ENCODE measurements at places on chromosomes 2 and 18.

- DNase-seq = no peak
These were observed 691.1 kb upstream of the DDX18 start for GRCh38 chr2:117123362-117123761.

DNA sequence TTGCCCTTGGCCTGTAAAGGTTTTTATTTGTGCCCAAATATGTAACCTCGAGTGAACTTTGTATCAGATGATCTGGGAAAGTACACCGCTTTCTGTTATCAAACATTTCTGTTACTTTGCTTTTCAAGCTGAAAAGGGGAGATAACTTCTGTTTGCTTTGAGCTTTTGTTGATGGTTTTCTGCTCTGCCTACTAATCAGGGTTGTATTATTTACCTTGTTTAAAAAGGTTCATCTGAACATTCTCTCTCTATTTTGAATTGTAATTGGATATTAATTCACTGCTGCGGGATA lies 79.4 kb downstream of the XRCC5 start:
- DNase-seq = no peak

GRCh38 chr2:149225446-149225845 lies 104.9 kb upstream of the LYPD6 start:
- no peak for DNase-seq

DNA sequence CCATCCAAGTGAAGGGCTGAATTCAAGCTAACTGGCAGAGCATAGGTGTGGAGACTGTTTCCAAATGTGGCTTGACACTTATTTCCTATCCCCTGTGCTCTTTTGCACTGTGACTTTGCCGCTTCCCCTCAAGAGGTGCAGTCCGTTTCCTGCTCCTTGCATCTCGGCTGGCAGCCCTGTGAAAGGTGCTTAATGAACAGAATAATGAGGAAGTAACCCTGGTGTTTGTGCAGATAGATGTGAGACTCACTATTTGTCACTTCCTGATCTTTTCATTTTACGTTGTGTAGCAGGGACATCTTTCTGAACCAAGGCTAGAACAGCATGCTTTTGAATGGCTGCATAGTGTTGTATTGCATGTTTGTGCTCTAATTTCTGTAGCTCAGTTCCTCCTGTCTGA lies 60.8 kb downstream of the CEP192 start:
- no peak for DNase-seq

GRCh38 chr2:133498662-133499585 lies 69.3 kb downstream of the NCKAP5 start:
- no peak for DNase-seq

- DNase-seq = no peak
These were observed 4.0 kb downstream of the DOK1 start for GRCh38 chr2:74558284-74559230.

GRCh38 chr18:47334966-47335365 lies 83.5 kb upstream of the SKOR2 start:
- no peak for DNase-seq

GRCh38 chr2:61220768-61221167 lies 58.8 kb downstream of the C2orf74 start:
- peak; percentile 50 for DNase-seq

DNA sequence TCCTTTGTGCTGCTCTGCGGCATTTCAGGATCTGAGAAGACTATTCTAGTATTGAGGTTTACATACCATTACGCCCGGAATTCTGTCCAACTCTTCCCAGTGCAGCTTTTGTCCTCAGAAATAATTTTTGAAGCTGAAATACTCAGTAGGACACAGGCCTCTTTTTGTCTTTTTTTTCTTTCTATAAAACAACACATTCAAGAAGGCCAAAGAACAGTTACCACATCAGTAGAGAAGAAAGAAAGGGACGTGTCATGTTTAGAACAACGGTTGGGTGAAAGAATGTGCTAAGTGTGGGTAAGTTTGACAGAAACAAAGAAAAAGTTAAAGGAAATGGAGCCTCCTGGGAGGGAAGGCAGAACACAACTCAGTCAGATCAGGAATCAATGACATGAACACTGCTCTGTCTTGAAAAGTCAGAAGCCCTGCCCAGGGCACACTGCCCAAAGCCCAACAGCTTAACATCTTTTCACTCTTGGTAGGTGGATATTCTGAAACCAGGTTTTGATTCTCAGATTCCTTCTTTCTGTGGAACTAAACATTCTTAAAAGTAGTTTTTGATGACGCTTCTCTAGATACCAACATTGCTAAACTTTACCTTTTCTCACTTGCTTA lies 198.6 kb upstream of the CWC22 start:
- DNase-seq = no peak

- no peak for DNase-seq
These were observed 126.0 kb downstream of the MC4R start for GRCh38 chr18:60246606-60247005.

GRCh38 chr2:235607546-235608199 lies 113.8 kb downstream of the AGAP1 start:
- DNase-seq = no peak

- no peak for DNase-seq
These were observed 7.9 kb downstream of the SSB start for GRCh38 chr2:169806586-169806985.

DNA sequence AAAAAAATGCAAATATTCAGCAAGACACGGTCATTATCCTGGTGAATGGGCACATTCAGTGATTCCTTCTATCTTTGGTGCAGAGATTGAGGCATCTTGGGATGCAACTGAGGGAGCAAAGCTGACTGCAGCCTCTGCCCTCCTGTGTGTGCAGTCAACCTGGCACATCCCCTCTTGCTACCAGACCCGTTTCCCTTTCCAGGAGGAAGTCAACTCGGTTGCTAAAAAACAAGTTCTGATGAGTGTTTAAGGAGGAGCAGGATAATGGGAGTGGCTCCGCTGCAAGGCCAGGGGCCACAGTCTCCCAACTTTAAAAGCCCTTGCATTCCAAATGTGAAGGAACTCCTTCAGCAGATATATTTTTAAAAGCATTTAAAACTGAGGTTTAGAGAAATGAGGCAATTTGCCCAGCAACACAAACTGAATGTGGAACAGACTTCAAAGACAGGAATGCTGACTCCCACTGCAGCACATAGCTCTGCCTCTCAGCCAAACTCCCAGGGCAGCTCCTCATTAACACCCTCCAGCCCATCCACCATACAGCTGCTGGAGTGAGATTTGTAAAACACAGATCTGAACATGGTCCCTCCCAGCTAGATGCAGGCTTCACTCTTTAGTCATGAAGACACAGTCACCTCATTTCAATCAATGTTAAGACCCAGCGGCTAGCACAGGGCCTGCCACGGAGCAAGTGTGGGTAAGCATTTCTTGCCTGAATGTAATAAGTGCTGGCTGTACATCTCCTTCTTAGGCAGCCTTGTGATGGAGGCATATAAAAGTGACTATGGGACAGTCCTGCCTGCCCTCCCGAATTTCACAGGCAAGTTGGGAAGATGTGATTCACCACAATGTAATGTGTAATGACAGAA lies 54.3 kb downstream of the VSNL1 start:
- no peak for DNase-seq

GRCh38 chr2:15436195-15436594 lies 124.9 kb downstream of the NBAS start:
- DNase-seq = no peak

GRCh38 chr2:159695795-159696448 lies 16.4 kb upstream of the MARCHF7 start:
- no peak for DNase-seq

DNA sequence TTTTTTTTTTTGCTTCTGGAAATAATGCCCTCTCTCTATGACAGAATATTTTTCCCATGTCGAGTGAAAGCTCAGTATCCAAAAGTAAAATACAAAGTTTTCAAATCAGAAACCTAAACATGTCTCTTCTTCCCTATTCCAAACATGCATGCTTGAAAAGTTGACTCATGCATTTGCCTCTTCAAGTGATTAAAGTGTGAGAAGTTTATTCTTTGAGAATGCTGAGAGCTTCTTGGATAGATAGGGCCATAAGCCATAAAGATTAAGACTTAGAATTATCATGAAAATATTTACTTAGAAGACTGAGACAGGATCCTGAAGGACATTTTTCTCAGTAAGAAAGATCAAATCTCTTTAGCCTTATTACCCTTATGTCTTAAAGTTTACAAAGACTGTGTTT lies 98.6 kb upstream of the EPB41L5 start:
- no peak for DNase-seq

- no peak for DNase-seq
These were observed 226.4 kb upstream of the ID2 start for GRCh38 chr2:8455236-8456150.

- DNase-seq = no peak
These were observed 16.0 kb upstream of the IGFBP5 start for GRCh38 chr2:216711348-216711747.

GRCh38 chr2:8877894-8878293 lies 40.5 kb upstream of the KIDINS220 start:
- DNase-seq = no peak

- no peak for DNase-seq
These were observed 31.9 kb downstream of the SMAD7 start for GRCh38 chr18:48918660-48919456.

DNA sequence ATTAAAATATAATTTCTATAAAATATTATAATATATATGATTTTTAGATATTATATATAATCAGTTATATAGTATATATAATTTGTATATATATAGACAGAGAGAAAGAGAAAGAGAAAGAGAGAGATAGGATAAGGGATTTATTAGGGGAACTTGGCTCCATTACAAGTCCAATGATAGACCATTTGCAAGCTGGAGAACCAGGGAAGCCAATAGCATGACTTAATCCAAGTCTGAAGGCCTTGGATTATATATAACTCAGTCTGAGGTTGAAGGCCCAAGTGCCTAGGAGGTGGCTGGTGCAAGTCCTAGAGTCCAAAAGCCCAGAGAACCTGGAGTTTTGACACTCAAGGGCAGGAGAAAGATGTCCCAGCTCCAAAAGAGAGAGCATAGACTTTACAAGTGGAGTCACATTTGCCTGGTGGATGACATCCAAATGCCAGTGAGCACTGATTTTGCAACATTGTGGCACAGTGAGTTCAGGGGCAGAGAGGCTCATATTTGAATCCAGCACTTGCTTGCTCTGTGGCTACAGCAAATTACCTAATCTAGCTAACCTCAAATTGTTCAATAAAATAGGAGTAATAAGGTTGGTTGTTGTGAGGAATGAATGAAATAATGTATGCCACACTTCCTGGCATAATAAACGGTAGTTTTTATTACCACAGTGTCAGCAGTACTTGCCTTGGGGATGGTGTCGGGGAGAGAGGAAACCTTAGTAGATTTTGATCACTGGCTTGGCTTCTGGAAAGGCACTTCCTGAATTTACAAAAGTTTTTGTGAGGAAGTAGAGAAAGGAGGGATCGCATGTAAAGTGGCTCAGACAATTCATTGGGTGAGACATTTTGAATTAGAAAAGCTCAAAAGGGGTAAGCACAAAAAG lies 69.6 kb upstream of the CD28 start:
- no peak for DNase-seq

- DNase-seq = no peak
These were observed 5.8 kb upstream of the SCN1A start for GRCh38 chr2:166133653-166134052.

DNA sequence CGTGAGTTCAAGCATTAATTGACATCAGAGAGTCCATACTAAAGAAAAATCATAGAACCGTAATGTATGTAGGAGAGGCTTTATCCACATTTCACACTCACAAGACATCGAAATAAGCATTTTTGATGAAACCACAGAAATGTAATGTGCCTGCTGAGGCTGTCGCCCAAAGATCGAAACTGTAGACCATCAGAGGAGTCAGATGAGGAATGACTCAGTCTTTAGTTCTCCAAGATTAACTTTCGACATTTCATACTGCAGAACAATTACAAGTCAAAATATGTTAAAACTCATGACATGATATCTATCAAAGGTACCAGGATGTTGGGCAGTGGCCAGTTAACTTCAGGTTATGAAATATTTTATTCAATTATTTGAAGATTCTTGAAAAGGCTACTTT lies 79.6 kb downstream of the RAB31 start:
- DNase-seq = no peak

- peak; percentile 52 for DNase-seq
These were observed 759 bp downstream of the PPP4R3B start for GRCh38 chr2:55616551-55617174.

DNA sequence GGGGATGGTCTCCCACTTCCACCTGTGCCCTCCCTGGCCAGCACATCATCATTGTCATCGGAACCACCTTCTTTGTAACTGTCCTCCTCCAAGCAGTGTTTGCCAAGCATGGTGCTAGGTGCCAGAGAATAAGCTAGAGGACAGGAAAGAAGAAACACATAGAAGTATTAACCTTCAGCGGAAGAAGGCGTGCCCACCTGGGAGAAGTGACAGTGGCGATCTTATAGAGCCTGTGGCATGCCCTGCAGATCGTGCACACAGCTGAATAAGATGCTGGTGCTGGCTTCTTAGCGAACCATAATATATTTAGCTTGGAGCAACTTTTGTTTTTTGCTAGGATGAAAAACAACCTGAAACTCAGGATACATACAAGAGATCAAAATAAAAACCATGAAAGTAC lies 148.0 kb downstream of the FAM210A start:
- no peak for DNase-seq

- DNase-seq = no peak
These were observed 522.9 kb downstream of the TMEM182 start for GRCh38 chr2:103284750-103285149.

- DNase-seq = no peak
These were observed 112.5 kb downstream of the FAM210A start for GRCh38 chr18:13613591-13614501.

DNA sequence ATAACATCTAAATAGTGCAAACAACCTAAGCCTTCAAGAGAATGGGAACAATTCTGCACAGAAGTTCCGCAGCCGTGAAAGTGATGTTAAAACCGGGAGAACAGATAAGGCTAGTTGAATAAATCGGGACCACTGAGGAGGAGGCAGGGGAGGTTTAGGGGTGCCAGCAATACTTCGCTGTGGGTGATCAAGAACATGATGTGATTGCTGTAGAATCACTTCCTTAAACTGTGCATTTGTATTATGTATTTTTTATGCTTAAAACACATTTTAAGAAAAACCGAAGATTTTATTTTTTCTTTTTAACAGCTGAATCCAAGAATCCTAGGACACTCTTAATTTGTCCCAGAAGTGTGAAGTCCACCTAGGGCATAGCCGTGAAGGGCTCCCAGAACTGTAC lies 33.6 kb downstream of the TTC32 start:
- no peak for DNase-seq

- DNase-seq = peak; percentile 46
These were observed 891 bp upstream of the KHK start for GRCh38 chr2:27085673-27086089.

DNA sequence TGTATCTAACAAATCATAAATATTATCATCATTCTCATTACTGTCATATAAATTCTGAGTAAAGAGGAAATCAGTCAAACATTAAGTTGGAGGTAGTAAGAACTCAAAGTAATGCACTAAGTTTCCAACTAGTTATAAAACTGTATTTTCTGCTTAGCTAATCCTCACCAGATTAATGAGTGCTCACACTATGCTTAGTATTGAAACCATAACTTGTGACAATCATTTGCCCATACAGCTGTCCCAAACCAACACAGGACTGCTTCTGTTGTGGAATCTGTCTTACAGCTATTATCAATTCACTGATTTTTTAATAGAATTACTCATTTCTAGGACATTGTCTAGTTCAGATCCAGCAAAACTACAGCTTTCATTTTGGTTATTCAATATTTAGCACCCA lies 41.5 kb upstream of the TANK start:
- DNase-seq = no peak

- no peak for DNase-seq
These were observed 119.7 kb downstream of the ACOXL start for GRCh38 chr2:110852051-110852450.

All from HFFc6 (cell line).